ENCODE measurements at places on chromosomes 16 and 17.
A peak's percentile ranks its signal among the peaks of the same experiment; 100 is the strongest.

DNA sequence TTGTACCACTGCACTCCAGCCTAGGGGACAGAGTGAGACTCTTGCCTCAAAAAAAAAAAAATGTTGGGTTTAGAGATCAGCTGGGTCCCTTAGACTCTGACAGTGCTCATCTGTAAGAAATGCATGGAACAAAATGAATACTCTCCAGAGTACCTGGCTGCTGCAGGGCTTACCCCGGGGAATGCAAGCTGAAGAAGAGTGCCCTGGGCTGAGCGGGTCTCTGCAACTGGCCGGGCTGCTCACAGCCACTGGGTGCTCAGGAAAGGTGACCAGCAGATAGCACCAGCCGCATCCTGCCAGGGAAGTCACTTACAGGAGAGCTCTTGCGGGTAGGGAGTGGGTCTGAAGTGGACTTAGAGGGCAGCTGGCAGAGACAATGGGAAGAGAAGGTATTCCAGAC is 82.1 kb downstream of the GAS7 start:
- no peak for DNase-seq

DNA sequence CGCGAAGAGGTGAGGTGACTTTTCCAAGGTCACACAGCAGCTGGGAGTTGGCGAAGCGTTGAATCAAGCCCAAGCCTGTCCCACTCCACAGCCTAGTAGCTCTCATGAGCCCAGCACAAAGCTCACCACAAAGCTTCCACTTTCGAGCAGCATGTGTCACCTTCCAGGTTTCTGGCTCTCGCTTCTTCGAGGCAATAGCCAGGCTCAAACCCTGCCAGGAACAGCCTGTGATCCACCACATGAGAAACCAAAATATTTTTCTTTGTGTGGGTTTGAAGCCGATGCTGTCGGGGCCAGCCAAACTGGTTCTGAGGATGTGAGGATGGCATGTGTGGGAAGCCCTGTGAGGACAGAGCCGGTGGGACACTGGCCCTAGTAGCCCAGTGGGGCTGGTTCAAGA is 68.1 kb downstream of the COG7 start:
- no peak for DNase-seq

DNA sequence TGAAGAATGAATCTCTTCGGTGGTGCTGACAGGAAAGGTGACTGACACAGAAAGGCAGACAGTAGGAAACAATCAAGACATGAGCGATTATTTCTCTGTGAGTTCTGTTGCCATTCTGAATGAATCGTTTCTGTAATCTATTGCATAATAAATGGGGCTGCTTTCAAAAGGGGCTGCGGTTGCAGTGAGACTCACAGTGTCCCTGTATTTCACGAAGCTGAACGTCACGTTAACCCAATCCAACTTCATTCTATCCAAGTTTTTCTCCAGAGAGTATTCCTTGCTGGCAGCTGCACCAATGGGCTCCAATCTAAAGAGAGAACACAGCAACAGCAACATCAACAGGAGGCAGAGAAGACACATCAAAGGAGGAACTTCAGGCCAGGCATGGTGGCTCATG is 75.4 kb downstream of the DNAH3 start:
- no peak for DNase-seq

- DNase-seq = no peak
Observed at GRCh38 chr17:50675627-50676026, 32.1 kb downstream of the ANKRD40 start.

GRCh38 chr17:33335491-33336173 is 42.5 kb upstream of the ASIC2 start:
- DNase-seq = no peak

DNA sequence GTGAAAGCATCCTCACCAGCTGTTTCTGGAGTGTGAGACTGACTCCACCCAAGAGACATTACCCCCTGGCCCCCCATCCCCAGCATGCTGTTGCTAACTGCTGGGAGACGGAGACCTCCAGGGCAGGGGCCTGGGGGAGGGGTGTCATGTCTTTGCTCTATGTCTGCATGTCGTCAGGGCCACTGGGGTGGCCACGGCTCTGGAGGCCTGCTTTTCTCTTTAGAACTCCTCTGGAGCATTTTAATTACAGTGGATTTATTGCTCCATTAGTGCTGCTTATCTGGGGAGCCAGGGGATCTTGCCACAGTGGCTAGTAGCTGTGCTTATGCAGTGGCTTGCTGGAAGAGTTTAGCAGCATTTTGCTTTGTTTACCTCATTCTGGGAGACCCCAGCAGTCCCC is 32.3 kb downstream of the CLEC16A start:
- DNase-seq = no peak

DNA sequence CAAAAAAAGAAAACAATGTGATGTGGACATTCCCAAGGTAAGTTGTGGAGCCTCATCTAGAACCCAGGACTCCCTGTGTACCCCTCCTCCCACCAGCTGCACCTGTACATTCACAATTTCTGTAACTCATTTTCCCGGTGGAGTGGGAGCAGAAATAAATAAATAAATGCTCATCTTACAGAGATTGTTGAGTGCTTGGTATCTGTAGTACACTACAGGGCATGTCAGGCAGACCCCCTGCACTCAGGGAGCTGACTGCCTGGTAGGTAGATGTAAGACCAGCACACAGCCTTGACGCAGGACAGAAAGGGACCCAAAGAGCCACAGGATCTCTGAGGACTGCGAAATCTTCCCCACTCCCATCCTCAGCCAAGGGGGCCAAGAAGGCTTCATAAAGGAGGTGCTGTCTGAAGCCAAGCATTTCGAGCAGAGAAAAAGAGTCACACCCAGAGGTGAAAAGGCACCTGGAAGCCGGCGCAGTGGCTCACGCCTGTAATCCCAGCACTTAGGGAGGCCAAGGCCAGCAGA is 6.5 kb downstream of the EIF1 start:
- no peak for DNase-seq

DNA sequence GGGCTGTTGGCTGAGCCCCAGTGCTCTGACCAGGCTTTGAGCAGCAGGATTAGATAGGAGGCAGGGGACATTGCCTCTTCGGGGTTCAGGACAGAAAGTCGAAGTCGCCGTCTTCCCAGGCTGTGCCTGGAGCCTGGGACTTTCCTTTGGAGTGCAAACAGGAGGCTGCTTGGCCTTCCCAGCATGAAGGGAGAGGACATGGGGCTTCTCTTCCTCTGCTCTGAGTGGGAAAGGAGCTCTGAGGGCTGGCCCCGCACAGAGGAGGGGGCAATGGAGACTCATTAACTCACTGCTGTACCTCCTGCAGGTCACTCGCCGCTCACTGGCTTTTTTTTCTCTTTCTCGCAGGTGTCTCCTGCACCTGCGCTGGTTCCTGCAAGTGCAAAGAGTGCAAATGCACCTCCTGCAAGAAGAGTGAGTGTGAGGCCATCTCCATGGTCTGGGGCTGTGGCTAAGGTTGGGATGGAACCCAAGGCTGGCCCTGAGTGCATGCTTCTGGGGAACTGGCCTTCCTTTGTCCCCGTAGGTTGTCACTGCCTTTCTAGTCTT is 642 bp downstream of the MT1F start:
- DNase-seq = no peak

GRCh38 chr16:19582050-19582831 is 26.7 kb downstream of the VPS35L start:
- DNase-seq = no peak

- DNase-seq = no peak
Observed at GRCh38 chr17:57853695-57854094, 3.9 kb upstream of the MRPS23 start.

DNA sequence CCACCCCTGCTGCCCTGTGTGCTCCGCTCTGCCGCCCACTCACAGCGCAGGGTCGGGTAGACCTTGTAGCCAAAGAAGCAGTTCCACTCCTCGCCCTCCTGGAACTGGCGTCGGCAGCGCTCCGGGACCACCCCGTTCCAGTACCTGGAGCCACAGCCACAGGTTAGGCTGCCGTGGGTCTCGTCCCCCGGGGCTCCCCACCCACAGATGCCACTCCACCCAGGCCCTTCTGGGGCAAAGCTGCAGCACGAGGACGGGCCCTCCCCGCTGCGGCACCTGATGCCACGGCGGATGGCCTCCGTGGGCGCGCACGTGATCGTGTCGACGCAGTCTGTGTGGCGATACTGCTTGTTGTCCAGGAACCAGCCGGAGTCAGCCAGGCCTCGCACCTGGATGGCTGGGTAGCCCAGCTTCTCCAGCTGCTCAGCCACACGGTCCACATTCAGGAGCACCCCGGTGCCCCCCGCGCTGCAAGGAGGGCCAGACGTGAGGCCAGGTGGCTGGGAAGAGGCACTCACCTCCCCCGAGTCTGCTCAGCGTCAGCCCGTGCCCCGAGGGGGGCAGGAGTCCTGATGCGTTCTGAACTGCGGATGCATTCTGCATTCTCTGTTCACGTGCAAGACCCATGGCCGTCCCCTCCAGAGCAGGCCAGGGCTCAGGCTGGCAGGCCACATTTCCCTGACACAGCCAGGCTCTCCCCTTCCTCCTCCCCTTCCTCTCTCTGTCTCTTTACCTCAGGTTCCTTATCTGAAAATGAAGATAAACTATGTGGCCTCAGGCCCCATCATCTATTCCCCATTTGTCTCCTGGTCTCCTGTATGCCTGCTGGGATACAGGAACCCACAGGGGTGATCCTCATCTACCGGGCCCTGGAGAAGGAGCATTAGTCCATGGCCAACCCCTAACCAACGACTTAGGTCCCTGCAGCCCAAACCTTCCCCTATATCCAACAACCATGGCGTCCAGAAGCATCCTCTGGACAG is 4.1 kb downstream of the NOTUM start:
- no peak for DNase-seq

- DNase-seq = peak; percentile 88
Observed at GRCh38 chr17:17752089-17752820, 71.0 kb downstream of the RAI1 start.

GRCh38 chr17:49390548-49391324 is 23.9 kb downstream of the PHB1 start:
- DNase-seq = peak; percentile 32

GRCh38 chr16:58831386-58831785 is 97.3 kb upstream of the GOT2 start:
- no peak for DNase-seq

- no peak for DNase-seq
Observed at GRCh38 chr17:78805301-78805700, 23.2 kb upstream of the CYTH1 start.

- DNase-seq = peak; percentile 36
Observed at GRCh38 chr17:50093807-50094206, 1.3 kb upstream of the PDK2 start.

- DNase-seq = no peak
Observed at GRCh38 chr17:3546997-3547396, 10.6 kb downstream of the TRPV3 start.

GRCh38 chr16:55539049-55539448 is 27.4 kb upstream of the CAPNS2 start:
- DNase-seq = peak; percentile 32

DNA sequence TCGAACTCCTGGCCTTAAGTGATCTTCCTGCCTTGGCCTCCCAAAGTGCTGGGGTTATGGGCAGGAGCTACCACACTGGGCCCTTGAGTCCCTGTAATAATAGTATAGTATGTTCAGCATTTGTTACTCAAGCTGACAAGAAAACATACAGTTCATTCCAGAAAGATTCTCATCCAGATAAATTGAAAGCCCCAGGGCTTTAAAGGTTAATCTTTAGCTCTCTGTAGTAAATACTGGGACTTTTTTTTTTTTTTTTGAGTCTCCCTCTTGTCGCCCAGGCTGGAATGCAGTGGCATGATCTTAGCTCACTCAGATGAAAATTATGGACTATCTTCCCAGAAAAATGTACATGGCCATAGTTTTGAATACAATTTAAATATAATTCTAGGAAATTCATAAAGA is 11.0 kb downstream of the BRCA1 start:
- no peak for DNase-seq

DNA sequence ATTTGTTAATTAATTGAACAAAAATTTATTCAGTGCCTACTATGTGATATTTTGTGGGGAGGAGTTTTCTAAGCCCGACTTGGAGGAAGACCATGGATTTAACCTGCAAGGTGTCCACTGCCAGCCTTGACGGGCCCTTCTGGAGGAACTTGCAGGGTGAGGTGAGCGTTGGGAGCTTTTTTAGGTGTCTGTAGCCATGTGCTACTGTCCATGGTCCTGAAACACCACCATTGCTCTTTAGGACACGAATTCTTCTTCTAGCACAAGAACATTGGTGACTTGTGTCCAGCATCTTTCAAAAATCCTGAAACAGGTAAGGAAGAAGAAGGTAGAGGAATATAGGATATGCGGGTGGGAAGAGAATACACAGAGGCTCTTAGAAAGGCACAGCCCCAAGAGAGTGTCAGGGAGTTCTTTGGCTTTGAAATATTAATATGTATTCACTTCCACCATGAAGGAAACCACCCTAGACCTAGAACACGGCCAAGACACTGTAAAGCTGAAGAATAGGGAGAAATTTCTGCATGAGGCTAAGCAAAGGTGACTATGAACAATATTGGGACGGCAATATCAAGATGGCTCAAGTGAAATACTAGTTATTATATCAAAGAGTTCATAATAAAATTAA is 27.9 kb upstream of the OR4D1 start:
- DNase-seq = peak; percentile 32

DNA sequence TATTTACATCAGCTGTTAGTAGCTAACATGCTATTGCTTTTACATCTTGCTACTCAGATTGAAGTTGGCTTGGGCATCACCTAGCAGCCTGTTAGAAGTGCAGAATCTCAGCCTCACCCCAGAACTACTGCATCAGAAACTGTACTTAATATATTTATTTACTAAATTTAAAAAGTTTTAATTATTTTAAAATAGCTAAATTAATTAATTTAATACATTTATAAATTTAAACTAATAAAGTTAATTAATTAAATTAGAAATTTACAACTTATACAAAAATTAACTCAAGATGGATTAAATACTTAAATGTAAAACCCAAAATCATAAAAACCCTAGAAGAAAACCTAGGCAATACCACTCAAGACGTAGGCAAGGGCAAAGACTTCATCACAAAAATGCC is 38.9 kb upstream of the GNA13 start:
- no peak for DNase-seq

DNA sequence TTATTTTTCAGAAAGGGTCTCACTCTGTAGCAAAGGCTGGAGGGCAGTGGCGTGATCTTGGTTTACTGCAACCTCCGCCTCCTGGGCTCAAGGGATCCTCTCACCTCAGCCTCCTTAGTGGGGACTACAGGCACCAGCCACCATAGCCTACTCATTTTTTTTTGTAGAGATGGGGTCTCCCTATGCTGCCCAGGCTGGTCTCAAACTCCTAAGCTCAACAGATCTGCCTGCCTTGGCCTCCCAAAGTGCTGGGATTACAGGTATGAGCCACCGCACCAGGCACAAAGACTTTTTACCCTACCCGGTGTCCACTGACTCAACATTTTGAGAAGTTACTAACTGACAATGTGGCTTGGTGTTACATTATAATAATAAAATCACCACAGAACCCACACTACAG is 7.2 kb downstream of the GRB2 start:
- DNase-seq = no peak
